ENCODE measurements at places on chromosomes 6 and 20.

DNA sequence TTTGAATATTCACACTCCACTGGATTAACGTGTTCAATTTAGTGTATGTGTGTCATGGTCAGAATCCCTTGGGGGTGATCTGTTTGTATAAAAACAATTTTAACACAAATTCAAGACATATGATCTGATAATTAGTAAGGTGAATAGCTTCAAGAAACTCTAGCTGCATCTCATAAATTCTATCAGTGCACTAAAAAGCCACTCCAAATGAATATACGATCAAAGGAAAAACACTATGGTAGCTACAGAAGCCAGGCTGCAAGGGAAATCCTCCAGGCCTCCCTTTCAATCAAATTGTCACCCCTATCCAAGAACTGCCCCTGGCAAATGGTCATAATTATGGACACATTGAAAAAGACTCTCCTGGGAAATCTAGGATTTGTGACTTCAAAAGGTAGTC is 9.4 kb upstream of the RAE1 start:
- DNase-seq: no peak

DNA sequence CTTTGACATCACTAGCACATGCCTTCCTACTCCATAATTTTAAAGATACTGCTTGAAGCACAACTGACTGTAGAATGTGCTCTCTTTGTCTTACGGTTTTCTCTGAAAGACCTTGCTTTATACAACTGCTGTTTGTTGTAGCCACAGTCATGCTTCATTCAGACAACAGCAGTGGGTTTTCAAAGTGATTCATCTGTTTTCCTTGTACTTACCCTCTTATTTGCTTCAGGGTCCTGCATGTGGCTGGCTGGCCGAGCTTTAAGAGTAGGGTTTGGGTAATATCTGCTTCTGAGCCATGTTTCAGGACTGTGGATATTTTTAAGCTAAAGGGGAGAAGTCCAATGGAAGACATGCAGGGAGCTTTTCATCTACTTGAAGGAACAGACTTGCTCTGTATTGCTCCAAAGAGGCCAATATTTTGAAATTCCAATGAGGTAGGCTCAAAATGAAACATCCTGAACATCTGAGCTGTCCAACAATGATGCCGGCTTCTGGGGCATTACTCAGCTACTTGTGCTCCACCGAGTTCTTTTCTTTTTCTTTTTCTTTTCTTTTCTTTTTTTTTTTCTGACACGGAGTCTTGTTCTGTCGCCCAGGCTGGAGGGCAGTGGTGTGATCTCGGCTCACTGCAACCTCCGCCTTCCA is 160.2 kb upstream of the SGK1 start:
- no peak for DNase-seq

DNA sequence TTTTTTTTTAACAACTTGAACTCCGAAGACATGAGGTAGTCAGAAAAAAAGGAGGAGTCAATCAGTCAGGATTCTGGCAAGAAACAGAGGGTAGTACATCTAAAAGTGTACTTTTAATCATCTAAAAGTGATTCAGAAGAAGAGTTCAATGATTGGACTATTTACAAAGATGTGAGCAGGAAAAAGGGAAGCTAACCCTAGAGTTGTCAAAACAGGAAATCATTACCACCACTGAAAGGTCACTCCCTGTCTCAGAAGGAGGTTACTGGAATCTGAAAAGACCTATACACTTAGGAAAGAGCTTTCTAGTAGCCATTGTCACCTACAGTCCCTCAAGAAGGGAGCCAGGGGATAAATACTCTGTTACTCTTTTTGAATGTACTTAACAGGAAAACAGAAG is 16.7 kb upstream of the LMBRD1 start:
- peak; percentile 72 for DNase-seq

GRCh38 chr6:70289299-70289698 is 13.6 kb downstream of the COL9A1 start:
- no peak for DNase-seq

DNA sequence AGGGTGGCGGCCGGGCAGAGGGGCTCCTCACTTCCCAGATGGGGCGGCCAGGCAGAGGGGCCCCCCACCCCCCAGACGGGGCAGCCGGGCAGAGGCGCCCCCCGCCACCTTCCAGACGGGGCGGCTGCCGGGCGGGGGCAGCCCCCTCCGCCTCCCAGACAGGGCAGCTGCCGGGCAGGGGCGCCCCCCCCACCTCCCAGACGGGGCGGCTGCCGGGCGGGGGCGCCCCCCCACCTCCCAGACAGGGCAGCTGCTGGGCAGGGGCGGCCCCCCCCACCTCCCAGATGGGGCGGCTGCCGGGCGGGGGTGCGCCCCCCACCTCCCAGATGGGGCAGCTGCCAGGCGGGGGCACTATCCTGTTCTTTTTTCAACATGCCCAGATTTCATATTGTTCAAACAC is 78.2 kb upstream of the DST start:
- no peak for DNase-seq

- DNase-seq: no peak
These were observed 80.3 kb downstream of the HTR1B start for GRCh38 chr6:77383026-77383425.

DNA sequence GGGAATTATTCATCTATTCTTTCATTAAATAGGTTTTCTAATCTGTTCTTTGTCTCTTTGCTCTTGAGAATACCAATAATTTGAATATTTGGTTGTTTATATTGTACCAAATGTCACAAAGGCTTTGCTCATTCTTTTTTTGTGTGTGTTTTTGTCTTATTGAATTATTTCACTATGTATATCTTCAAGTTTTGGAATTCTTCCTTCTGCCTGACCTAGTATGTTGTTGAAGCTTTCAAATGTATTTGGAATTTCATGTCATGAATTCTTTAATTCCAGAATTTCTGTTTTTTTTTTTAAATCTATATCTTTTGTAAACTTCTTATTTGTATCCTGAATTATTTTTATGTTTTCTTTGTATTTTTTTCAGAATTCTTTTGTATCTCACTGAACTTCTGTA is 16.8 kb downstream of the HLA-B start:
- DNase-seq: no peak

- DNase-seq: no peak
These were observed 181.5 kb upstream of the LAMP5 start for GRCh38 chr20:9332791-9333479.

GRCh38 chr6:2970753-2971419 is 481 bp downstream of the SERPINB6 start:
- DNase-seq: peak; percentile 70

- DNase-seq: no peak
These were observed 432.8 kb downstream of the HDGFL1 start for GRCh38 chr6:23002044-23002619.

GRCh38 chr6:155188707-155189496 is 74.9 kb upstream of the CLDN20 start:
- peak; percentile 80 for DNase-seq

DNA sequence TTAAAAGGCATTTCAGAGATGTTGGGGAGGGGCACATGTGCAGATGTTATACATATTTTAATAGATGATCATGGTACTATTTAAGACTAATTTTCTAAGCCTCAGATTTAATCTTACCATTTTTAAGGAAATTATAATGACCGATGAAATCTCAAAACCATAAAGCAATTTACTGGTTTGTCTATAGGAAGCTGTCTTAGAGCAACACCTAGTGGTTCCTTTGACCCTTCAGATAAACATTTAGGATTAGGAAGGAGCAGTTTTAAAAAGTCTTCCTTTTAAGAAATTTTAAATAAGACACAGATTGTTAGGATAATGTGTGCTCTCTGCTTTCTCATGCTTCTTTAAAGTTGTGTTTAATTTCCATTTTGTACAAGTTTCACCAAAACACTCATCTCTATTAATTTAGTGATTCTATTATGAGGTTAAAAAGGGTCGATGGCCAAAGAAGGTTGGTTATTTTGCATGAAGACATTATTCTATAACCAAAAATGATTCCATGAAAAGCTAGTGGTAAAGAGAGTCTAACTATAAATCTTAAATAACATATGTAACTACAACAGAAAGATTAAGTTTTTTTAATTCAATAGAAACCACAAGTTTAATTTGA is 376.4 kb downstream of the HACE1 start:
- DNase-seq: no peak

DNA sequence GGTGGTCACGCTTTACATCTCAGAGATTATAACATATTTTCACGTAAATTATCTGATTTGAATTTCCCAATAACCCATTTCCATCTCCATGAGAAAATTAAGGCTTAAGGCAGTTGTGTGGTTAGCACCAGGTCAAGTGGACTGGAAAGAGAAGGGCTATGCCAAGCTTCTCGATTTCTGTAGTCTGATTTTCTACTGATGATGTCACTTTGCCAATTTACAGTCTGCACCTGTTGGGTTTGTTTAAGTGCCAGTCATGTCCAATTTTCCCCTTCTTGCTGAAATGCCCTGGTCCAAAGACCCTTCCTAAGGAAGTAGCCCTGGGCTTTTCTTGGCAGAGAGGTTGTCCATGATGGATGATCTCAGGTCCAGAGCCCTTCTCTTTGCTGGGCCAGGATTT is 562.3 kb upstream of the BTBD3 start:
- no peak for DNase-seq

GRCh38 chr20:3670511-3670910 is 7.3 kb upstream of the GFRA4 start:
- no peak for DNase-seq

DNA sequence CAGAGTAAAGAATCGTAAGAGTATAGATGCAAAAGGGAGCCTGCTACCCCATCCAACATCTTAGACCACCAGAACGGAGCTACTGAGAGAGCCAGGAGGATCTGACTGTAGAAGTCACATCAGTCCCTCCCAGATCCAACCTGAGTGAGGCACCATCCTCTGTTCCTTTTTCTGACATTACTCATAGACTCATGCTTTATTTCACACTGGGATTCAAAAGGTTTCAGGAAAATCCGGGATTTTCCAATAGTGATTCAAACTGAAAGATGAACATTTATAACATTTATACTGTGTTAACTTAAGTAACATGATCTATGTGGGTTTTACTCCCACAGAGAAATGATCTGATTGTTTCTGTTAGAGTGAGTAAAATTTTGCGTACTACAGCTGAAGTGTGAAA is 868.6 kb upstream of the GJE1 start:
- DNase-seq: no peak

GRCh38 chr20:61923371-61924166 is 142.1 kb downstream of the TAF4 start:
- no peak for DNase-seq

- DNase-seq: peak; percentile 71
These were observed 21.4 kb upstream of the AKIRIN2 start for GRCh38 chr6:87723170-87724078.

DNA sequence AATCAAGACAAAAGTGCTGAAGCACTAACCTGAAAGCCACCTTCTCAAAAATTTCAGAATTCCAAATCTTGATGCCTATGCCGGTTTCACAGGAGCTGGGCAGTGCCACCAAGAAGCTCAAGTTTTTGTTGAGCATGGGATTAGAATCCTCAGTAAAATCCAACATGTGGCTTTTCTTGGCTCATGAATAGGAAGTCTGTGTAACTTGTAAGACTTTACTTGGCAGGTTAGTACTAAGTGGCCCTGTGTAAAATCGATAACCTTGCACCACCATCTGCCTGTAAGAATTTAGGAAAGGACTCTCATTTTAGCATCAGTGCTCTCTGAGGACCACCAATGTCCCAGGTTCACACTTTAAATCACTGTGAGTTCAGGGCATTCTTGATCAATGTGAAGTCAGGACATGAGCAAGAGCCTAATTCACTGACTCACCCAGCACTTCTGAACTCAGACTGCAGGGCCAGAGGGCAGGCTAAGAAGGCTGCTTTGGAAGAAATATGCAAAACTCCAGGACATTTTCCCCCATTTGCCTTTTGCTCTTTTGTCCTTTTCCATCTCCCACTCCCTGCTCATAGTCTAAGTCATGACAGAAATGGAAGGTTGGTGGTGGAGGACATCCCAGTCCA is 113.2 kb downstream of the EDN1 start:
- no peak for DNase-seq

- no peak for DNase-seq
These were observed 162.2 kb downstream of the NKAIN2 start for GRCh38 chr6:123965894-123966293.

GRCh38 chr6:41702771-41703494 is 32.5 kb downstream of the TFEB start:
- DNase-seq: no peak

DNA sequence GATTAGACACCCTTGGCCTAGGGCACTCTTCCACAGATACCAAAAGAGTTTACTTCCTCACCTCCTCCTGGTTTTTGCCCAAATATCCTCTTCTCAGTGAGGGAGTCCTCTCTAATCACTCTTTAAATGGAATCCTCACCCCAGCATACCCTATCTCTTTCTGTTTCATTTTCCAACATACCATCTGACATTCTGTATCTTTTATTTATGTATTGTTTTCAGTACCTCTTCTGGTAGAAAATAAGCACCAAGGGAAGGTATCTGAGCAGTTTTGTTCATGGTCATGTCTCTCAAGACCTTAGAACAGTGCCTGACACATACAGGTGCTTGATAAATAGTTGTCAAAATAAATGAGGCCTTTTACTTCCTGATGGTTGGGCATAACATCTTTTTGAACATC is 55.1 kb downstream of the KIAA0408 start:
- DNase-seq: no peak

DNA sequence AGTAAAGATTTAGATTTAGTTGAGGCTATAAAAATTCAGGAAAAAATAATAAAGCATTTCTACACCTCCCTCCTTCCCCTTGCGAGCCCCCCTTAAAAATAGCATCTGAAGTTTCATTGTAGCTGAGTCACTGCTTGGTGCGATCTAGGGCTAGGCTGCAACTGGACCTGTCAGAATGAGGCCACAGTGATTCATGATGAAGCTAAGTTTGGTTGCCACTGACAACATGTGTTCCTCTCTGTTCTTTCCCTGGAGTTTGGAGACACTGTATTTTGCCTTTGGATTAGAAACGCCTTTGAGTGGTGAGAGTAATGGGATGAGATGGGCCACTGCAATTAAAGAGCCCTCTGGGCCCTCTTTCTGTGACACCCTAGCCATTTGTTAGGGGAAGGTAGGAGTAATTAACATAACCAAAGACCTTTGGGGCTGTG is 334.1 kb downstream of the NRN1 start:
- peak; percentile 88 for DNase-seq

DNA sequence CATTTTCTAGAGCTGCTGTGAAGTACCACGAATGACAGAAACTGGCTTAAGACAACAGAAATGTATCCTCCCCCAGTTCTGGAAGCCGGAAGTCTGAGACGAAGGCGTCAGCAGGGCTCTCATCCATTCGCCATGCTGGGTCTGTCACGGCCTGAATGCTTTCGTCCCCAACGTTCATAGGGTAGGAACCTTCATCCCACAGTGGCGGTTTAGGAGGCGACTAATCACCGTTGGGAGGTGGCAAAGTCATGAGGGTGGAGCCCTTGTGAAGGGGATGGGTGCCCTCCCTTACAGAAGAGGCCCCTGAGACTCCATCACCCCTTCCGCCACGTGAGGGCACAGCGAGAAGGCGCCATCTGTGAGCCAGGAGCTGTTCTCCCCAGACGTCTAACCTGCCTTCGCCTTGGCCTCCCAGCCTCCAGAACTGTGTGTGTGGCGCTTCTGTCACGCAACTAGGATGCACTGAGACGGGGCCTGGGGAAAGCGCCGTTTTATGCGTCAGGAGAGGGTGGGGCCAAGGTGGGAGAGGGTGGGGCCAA is 250.3 kb downstream of the TTLL2 start:
- no peak for DNase-seq

DNA sequence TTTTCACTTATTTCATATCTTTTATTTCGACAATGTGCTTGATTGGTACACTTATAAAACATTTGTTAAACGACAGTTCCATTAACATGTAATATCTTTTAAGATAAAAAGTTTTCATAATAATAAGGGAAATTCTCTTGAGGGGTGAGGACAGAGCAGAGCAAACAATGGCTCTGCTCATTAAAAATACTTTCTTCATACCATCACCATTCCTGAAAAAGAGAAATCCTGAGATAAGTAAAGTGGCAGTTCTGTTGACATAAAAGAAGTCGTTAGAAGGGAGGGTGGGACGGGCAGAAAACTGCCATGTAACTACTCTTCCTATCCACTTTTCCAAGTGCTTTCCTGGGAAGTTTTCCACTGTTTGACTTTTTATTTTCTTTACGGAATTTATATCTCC is 193.6 kb upstream of the CEP162 start:
- no peak for DNase-seq

All from inflammatory macrophage treated with lipopolysaccharide for 4 hours (primary cell).